ENCODE measurements at places on chromosomes 3 and 15.

GRCh38 chr3:189947948-189948723 lies 172.6 kb downstream of the P3H2 start:
- ATAC-seq = peak; percentile 79

DNA sequence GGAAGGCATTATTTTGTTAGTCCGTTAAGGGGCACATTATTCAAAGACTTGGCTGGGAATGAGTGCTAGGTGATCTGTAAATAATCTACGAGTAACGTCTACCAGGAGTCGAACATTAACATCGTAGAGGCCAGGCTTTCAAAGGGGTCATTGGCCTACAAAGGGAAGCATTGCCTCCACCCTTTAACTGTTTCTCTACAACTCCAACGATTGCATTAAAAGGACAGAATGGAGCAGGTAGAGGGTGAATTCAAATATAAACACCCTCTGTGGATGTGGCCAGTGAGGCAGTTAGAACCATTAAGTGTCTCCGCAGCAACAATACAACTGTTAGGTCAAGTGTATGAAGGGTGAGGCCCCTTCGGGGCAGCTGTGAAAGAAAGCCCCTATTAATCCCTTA lies 126.0 kb upstream of the LMOD3 start:
- no peak for ATAC-seq

DNA sequence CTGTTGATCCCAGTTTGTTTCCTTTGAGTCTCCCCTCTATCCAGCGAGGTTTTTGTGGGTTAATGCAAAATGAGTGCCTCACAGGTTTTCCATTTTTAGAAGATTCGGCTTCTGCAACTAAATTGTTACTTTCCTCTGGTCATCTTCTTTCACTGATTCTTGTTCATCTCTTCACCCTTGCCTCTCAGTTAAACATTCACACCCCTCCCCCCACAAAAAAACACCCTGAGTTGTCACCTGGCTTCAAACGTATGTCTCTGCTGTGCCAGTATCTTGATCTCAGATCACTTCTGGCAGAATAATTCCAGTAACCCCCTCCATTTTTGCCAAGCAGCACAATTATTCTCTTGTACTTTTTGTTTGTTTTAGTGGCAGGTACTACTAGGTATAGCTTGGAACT lies 12.3 kb upstream of the CLDN16 start:
- ATAC-seq = no peak

GRCh38 chr3:160949460-160949859 lies 155.7 kb downstream of the B3GALNT1 start:
- ATAC-seq = peak; percentile 19

DNA sequence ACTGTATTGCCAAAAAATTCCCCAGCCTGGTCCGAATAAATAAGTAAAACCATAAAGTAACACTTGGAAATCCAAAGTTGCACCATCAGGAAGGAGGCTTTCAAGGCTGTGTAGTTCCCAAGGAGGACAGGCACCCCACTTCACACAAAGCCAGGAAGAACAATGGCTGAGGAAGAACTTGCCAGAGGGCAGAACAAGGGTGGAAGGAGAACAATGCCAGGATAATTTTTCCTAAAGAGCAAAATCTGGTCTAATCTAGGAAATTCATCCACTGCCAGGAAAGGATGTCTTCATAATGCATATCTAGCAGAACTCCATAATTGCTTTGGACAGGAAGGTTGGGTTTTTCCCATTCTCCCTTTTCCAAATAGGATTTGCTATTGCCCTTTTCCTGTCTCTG lies 15.7 kb upstream of the ARID3B start:
- ATAC-seq = no peak

DNA sequence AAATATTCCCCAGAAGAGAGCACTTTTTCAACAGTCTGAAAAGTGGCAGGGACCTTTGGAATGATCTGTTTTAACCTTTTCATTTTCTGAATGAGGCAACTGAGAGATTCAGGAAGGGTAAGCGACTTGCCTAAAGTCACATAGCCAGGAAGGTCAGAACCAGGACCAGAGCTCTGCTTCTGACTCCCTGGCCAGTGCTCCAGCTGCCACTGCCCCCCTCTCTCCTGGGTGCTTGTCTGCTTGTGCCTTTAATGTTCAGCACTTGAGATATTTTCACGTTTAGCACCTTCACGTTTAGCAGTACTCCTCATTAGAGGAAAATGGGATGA lies 68.3 kb downstream of the SMAD3 start:
- peak; percentile 31 for ATAC-seq

GRCh38 chr15:38755718-38756117 lies 191.1 kb upstream of the RASGRP1 start:
- ATAC-seq = no peak

DNA sequence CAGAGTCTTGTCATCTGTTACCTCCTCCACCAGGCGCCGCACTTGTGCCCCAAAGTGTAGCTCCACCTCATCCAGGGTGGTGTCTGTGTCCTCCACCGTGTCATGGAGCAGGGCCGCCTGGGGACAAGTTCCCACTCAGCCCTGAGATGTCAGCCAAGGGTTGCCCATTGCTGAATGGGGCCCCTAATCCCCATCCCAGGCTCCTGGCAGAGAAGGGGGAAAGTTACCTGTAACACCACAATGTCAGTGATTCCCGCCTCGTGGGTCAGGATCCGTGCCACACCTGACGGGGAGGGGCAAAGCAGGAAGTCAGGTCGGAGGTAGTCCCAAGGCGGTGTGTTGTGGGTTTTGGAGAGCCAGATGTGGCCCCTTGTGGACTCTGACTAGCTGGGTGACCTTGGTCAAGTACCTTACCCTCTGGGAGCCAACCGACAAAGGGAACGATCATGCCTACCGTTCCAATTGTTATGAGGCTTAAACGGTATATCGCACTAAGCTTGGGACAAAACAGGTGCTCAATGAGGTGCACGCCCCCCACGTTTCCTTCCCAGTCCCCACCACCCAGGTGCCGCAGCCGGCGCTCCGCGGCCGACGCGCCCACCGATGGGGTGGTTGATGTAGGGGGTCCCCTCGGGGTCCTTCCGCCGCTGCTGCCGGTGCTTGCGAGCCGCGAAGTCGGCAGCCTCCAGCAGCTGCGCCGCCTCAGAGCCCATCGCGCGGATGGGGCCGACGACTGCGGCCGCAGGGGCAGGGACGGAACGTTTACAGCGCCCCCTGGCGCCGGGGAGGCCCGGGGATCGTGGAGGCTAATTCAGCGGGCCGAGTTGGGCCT lies at the start of gene HDDC3:
Gene HDDC3 (minus strand): TSS at position 722 of the 832 bp plus-strand sequence. CDS start 9 bp downstream, at position 713.
- ATAC-seq = peak; percentile 65

GRCh38 chr15:65512807-65513416 lies 4.6 kb downstream of the DPP8 start:
- ATAC-seq = no peak

- no peak for ATAC-seq
Measured at GRCh38 chr3:133821767-133822638, 16.4 kb downstream of the SRPRB start.

DNA sequence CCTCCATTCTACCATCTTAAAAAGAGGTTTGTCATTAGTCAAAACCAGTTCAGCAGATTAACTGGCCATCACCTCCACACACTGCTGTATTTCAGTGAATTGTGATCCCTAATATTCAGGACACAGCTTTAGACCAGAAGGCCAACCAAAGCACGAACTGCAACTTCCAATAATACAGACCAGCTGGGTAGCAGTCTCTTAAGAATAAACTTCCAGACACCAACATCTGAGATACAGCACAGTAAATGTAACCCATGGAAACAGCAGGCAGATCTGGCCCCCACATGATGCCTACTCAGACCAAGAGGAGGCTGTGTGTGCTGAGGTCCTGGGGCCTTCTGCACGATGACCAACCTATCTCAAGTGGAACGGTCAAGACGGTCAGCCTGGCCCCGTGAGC lies 34.9 kb downstream of the SPATA12 start:
- no peak for ATAC-seq

- ATAC-seq = no peak
Measured at GRCh38 chr3:106617276-106617675, 748.5 kb upstream of the CBLB start.

DNA sequence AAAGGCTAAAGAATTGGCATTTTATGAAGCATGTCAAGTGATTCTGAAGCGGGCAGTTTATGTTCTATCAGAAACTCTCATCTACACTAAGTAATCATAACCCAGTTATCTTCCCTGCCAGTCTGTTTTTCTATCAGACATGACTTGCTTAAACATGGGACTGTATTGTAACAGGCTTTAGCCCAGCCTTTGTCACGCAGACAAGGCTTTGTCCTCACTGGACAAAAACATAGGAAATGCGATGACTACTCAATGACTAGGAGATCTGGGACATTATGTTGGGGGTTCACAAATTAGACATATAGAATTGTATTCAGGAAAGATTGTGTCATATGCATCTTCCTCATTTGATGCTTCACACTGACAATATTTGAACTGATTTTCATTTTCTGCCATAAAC lies 115.5 kb downstream of the GADL1 start:
- ATAC-seq = no peak

GRCh38 chr3:10140996-10141546 lies 507 bp upstream of the VHL start:
- ATAC-seq = peak; percentile 3

- ATAC-seq = no peak
Measured at GRCh38 chr15:79956354-79956939, 14.5 kb downstream of the BCL2A1 start.

DNA sequence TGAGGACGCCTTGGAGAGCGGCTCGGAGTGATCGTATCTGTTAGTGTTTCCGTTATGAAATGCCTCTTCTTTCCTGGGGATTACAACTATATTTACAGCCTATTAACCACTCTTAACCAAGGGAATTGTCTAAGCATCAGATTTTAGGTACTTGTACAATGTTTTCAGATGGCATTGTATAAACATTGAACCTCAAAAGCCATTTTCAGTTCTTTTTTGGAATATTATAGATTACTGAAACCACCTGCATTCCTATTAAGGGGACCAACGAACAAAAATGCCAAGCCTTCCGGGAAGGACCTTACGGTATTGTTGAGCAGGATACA lies 1.1 kb downstream of the NEO1 start:
- no peak for ATAC-seq

- ATAC-seq = no peak
Measured at GRCh38 chr15:58934114-58934447, 602 bp upstream of the SLTM start.

DNA sequence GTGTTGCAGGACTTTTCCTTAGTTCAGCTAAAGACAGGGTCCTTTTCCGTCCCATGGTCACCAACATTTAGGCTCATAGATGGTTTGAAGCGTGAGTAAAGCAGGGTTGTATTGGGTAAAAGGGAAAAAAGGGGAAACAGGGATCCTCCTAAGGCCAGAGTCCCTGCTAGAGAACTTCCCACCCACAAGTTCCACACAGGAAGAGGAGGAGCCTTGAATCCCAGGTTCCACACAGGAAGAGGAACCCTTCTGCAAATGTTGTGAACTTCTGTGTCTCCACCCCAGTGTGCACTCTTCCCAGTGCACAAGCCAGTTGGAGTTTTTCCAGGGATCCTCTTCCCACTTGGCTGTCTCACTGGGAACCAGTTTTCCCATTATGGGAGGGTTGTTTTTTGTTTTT lies 27.6 kb upstream of the ATP8B4 start:
- no peak for ATAC-seq

DNA sequence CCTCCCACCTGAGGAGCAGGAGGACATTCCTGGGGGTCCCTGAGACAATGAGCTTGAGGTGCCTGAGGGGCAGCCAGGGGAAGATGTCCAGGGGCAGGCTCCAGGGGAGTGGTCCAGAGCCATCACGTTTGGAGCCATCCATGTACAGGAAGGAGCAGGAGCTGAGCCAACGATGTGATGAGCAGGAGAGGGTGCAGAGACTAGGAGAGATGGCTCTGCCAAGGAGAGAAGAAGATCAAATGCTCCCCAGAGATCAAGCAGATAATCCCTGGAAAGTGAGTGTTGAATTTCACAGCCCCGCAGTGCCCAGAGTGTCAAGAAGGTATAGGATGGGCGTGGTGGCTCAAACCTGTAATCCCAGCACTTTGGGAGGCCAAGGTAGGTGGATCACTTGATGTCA lies 97.8 kb upstream of the HERC1 start:
- no peak for ATAC-seq

- ATAC-seq = no peak
Measured at GRCh38 chr3:134600206-134600605, 50.6 kb downstream of the KY start.

- no peak for ATAC-seq
Measured at GRCh38 chr3:170732660-170733245, 137.2 kb downstream of the RPL22L1 start.

DNA sequence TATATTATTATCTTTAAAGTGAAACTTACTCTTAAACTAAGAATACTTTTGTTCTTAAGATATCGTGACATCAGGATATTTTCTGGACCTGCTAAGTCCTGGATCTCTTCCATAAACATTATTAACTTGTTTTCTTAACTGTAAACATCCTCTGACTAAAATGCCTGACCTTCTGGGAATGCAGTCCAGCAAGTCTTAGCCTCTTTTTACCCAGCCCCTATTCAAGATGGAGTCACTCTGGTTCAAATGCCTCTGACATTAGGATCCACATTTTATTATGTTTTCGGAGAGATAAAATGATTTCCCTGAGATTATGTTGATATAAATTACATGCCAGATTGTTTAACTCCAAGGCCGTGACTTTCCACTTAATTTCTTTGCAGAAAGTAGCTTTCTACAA lies 37.6 kb downstream of the OSTN start:
- no peak for ATAC-seq

- ATAC-seq = no peak
Measured at GRCh38 chr3:136617198-136617597, 135.0 kb downstream of the STAG1 start.

DNA sequence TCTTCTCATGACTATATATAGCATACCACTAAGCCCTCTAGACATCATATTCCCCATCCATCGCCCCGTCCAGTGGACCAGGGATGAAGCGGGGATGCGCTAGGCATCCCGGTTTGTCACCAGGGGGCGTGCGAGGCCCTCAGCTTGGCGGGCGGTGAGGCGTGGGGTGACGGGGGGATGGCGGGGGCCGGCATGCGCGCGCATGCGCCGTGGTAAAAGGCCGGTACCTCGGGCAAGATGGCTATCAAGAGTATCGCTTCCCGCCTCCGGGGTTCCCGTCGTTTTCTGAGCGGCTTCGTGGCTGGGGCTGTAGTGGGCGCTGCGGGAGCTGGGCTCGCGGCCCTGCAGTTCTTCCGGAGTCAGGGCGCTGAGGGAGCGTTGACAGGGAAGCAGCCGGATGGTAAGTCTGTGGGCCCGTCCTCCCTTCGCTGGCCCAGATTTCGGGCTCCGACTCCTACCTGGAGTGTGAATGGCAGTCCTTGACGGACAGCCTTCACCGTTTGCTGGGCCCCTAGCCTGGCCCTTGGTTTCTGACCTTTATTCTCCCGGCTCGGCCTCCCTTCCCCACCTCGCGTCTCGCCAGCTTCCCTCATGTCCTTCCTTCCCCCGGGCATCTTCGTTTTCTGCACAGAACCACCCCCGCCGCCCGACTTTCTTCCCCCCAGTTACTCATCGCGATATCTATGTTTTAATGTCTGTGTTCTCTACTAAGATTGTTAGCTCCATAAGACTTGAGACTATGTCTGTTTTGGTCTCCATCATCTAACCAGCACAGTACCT lies at the start of gene EXOG:
Gene EXOG (plus strand): TSS at position 210 of the 780 bp plus-strand sequence. CDS start 28 bp downstream, at position 238.
- ATAC-seq = peak; percentile 85

- ATAC-seq = peak; percentile 92
Measured at GRCh38 chr3:190491533-190492054, 22.3 kb upstream of the IL1RAP start.

Data from activated T-helper 17 cell treated with anti-CD3 and anti-CD28 coated beads, Interleukin-2, amount 50 U/mL, for 72 hours (primary cell).